ENCODE measurements at places on chromosomes 2 and 18.

- no peak for DNase-seq
Measured at GRCh38 chr2:152552888-152553287, 164.4 kb downstream of the PRPF40A start.

- DNase-seq = no peak
Measured at GRCh38 chr2:21821672-21822227, 698.0 kb downstream of the TDRD15 start.

GRCh38 chr2:106956879-106957278, 70.9 kb upstream of the ST6GAL2 start:
- no peak for DNase-seq

- no peak for DNase-seq
Measured at GRCh38 chr18:31398191-31398590, 21.6 kb downstream of the DSG4 start.

- DNase-seq = no peak
Measured at GRCh38 chr2:42353792-42354429, 7.1 kb downstream of the COX7A2L start.
